ENCODE measurements at places on chromosomes 1 and 21.

DNA sequence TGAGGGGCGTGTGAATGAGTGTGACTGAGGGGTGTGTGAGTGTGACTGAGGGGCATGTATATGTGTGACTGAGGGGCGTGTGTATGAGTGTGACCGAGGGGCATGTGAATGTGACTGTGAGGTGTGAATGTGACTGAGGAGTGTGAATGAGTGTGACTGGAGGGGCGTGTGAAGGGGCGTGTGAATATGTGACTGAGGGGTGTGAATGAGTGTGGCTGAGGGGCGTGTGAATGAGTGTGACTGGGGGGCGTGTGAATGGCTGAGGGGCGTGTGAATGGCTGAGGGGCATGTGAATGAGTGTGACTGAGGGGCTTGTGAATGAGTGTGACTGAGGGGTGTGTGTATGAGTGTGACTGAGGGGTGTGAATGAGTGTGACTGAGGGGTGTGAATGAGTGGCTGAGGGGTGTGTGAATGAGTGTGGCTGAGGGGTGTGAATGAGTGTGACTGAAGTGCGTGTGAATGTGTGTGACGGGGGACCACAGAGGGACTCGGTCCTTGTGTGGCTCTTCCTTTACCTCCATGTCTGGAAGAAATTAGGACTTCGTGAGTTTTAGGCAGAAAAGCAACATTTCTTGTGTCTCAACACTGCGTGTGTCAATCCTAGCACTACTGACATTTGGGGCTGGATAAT, 105.8 kb downstream of the GLIS1 start:
- no peak for DNase-seq

GRCh38 chr21:28580585-28580984, 412.1 kb downstream of the LTN1 start:
- no peak for DNase-seq

GRCh38 chr1:168220470-168220871, 5.3 kb upstream of the SFT2D2 start:
- no peak for DNase-seq

GRCh38 chr1:243287652-243288051, 31.8 kb downstream of the SDCCAG8 start:
- no peak for DNase-seq

DNA sequence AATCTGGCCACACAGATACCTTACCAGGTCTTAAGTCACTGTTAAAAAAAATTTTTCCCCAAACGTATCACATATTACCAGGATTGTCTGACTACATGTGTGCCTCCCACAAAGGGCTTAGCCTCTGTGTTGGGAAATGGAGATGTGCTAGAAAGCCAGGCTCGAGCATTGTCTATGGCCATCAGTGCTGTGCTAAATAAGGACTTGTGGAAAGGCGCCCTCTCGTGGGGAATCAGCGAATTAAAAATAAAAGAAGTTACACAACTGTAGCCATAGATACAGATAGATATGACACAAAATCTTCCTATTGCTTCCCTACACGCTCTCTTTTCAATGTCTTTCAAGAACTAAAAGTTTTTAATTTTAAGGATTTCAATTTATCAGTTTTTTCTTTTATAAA, 47.5 kb upstream of the CRNN start:
- DNase-seq = peak; percentile 42

DNA sequence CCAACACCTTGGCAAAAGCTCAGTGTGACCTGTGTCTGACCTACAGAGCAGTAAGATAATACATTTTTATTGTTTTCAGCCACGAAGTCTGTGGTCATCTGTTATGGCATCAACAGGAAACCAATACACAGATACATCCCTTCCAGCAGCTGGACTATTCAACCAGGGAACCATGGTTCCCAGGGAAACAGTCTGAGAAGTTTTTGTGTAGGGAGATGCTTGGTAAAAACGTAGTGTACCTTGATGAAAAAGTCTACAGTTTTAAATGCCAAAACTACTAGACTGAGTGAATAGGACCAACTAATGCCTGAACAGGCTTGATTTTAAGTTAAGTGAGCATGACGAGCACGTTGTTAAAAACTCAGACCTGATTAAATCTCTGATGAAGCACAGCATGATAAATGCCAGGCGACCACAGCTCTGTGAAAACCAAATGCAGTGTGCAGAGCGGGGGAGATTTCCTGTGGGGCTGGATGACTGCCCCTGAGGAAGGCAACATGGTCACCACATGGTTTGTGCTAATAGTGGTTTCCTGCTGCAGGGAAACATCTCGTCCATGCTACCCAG, 228.9 kb downstream of the TNR start:
- DNase-seq = peak; percentile 13

GRCh38 chr1:44049839-44050238, 18.6 kb upstream of the SLC6A9 start:
- DNase-seq = no peak

DNA sequence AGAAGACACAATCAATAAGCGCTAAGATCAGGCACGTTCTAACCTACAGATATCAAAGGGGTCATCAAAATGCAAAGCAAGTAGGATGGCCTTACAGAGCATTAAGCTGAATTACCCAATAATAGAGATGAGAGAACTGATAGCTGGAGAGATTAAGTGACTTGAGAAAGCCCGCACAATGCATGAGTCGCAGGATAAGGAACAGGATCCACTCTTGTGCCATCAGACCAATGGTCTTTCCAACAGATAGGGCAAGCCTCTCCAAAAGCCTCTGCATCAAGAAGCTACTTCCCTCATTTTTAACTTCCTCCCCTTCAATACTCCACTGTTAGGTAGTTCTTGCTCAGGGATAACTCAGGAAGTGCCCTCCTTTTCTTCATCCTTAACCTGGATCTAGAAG, 2.6 kb downstream of the CHML start:
- no peak for DNase-seq

- DNase-seq = no peak
These were observed 43.2 kb downstream of the KIF26B start for GRCh38 chr1:245197911-245198379.

- DNase-seq = no peak
These were observed 28.3 kb downstream of the FAAP20 start for GRCh38 chr1:2166254-2166653.

GRCh38 chr1:114122941-114123618, 30.6 kb downstream of the SYT6 start:
- no peak for DNase-seq

GRCh38 chr1:214506972-214507431, 44.4 kb downstream of the PTPN14 start:
- DNase-seq = peak; percentile 64

- no peak for DNase-seq
These were observed 516.9 kb downstream of the AMY1C start for GRCh38 chr1:104266612-104267011.

GRCh38 chr1:14686701-14687100, 88.2 kb downstream of the KAZN start:
- DNase-seq = no peak

- no peak for DNase-seq
These were observed 80.0 kb downstream of the DYRK1A start for GRCh38 chr21:37446552-37446951.

GRCh38 chr1:162626761-162627160, 5.5 kb upstream of the DDR2 start:
- no peak for DNase-seq

GRCh38 chr1:23343221-23344110, 618 bp downstream of the HNRNPR start:
- DNase-seq = no peak

DNA sequence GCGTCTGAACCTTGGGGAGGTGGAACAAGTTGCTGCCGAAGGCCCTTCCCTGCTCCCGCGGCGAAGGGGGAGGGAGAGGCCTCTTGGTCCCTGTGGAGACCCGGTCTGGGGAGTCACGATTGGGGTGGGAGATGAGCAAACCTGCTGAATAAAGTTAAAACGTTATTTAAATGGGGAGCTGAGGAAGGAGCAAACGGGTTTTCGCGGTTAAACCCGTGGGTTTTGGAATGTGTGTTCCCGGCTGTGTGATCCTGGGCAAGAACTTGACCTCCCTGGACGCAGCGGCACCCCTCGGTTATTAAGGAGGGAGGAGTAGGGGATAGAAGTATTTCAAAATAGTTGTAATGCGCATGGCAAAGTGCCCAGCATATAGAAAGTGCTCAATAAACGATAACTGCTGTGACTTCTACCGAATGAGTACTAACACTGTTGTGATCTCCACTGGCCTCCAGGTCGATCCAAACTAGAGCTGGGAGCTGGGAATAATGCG, 3.4 kb downstream of the FAM110D start:
- no peak for DNase-seq

- no peak for DNase-seq
These were observed 13.1 kb downstream of the FGGY start for GRCh38 chr1:59309795-59310548.

DNA sequence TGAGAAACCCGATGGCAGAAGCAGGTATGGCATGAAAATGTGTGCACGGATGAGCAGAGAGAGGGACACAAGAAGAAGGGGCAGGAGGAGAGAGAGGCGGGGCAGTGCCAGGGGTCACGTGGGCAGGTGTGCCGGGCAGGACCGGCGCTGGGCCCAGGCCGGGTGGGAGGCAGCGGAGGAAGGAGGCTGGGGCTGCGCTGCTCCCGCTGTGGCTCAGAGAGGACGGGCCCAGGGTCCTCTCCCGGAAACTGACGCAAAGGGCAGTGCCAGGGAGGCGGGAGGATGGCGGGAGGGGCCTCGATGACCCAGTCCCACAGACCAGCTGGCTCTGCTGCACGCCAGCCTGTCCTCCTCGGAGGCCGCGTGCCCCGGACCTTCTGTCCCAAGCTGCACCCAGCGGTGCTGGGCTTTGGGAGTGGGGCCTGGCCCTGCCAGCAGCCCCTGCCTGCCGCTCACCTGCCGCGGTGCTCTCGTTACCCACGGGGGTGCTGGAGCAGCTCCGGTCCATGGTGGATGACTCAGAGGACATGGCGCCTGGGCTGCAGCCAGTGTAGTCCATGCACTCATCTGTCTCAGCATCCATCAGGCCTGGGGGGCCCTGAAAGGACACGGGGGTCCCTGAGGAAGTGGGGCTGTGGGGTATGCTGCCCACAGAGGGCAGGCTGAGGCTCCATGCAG, 153.9 kb downstream of the CASZ1 start:
- DNase-seq = no peak

- no peak for DNase-seq
These were observed 18.4 kb upstream of the COL6A2 start for GRCh38 chr21:46079352-46080170.

DNA sequence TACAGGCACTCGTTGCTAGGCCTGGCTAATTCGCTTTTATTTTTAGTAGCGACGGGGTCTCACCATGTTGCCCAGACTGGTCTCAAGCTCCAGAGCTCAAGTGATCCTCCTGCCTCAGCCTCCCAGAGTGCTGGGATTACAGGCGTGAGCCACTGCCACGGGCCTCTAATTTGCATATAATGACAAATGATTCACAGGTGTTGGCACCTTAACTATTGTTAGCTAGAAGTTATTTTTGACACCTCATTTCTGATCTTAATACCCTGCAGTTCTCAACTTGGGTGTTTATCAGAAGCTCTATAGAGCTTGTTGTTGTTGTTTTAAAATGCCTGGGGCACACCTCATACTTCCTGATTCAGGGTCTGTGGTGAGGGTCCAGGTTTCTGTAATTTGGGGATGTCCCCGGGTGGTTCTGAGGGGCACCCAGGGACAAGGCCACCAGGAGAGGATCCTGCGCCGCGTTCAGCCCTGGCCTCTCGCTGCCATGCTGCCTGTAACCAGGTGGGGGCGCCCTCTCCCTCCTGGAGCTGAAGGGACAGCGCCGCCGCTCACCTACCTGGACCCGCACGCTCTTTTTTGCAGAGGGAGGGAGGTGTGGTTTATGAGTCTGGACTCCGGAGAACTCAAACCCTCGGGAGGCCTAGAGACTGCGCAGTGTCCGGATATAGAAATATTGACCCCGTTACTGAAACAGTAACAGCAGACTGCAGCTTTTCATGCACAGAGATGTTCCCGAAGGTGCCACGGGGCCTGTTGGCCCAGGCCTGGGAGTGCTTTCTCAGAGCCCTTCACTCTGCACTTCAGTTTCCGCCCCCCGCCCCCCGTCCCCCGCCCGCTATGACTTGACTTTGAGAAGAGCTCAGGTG, 23.0 kb upstream of the NEK2 start:
- DNase-seq = peak; percentile 39

DNA sequence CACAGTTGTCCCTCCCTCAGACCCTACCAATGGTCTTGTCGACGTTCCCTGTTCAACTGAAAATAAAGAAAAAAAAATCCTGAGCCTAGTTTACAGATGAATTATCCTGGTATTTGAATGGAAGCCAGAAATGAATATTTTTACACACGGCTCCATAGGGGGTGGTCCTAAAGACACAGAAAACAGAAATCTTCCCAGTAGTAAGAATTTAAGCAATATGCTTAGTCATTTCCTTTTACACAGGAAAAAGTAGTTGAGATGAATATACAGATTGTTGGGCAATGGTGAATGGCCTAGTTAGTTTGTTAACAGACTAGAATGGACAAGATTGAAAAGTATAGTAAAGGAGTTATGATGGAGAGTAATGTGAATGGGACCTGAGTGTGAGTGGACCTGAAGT, 67.4 kb downstream of the RGS18 start:
- no peak for DNase-seq

DNA sequence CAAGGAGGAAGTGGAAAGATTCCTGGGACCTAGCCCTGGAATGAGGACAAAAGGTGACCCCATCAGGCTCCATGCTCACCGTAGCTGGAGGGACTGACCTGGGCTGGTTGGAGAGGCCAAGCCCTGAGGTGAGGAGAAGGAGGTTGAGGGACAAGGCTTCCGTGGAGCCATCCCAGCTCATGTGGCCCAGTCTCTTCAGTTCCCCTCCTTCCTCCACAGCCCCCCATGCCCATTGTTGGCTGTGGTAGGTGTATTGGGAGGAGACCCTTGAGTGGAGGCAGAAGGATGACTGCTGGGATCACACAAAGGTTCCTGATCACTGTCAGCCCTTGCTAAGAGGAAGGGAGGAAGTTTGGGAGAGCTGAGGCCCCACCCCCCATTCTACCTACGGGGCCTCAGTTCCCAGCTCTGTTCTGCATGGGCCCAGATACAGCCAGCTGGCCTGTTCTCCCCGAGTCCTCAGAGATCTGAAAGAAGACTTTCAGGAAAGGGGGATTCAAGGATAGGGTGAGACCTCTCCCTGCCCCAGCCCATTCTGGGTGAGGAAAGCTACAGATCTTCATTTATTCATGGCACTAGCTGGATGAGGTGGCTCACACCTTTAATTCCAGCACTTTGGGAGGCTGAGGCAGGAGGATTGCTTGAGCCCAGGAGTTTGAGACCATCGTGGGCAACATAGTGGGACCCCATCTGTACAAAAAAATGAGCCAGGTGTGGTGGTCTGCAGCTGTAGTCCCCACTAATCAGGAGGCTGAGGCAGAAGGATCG, 17.3 kb downstream of the RHBG start:
- DNase-seq = no peak

- no peak for DNase-seq
These were observed 53.1 kb downstream of the UBIAD1 start for GRCh38 chr1:11326070-11326469.

GRCh38 chr1:43007377-43008114, 48.9 kb upstream of the SLC2A1 start:
- peak; percentile 61 for DNase-seq

Measured in NCI-H526 treated with DMSO at 0.1 percent for 48 hours (cell line).